T1000 (cell line): ENCODE measurements at places on chromosomes 5 and 9.

DNA sequence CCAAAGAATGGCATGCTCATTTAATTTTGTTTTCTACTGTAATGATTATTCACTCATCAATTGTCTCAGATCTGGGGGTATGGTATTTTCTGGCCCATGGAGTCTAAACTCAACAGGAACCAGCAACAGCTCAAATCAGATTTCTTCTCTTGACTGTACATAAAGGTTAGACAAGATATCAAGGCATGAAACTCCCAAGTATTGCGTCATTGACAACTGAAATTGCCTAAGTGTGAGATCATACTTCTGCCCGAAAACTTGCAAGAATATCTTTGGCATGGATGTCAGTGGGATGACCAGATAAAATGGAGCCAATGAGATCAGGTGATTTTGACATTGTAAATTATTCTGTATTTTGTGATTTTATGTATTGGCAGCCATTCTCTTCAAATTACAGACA, 141.7 kb upstream of the STK32A start:
- DNase-seq: no peak

DNA sequence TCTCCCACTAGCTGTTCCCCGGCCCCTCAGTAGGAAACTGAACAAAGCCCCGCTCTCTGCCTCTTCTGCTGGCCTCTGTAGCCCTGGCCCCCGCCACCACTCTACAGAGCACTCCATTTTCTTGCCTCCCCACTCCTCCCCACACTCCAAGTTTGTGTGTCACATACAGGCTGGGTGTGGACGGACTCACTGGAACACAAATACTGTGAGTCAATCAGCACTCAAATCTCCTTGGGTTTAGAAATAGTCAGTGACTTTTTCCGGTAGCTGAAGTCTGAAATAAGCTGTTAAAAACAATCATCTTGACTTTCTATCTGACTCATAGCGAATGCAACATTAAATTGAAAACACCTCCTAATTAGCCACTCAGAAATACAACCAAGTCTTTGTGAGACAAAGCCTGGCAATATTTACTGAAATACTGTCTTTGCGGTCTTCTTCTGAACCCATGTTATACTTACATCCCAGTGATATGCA, 122.5 kb downstream of the LHFPL2 start:
- no peak for DNase-seq

DNA sequence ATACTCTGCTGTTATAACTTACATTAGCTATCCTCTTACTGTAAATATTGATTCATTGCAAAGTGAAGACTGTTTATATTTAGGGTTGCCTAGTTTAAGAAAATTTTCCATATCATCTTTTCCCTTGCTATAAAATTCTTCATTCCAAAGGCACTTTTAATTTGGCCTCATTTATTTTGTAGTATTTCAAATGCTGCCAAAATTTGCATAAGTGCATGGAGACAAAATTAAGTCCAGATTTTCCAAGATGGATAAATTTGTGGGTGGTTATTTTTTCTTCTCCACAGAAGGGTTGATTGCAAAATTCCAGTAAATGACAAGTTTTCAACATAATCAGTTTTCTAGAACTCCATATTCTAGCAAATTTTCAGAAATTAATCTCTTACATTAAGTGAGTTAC, 141.5 kb upstream of the MTAP start:
- no peak for DNase-seq

- DNase-seq: no peak
Measured at GRCh38 chr9:99030092-99030511, 74.8 kb upstream of the TGFBR1 start.

GRCh38 chr5:171795381-171795780, 9.8 kb downstream of the SMIM23 start:
- DNase-seq: no peak

GRCh38 chr9:131432597-131433301, 38.9 kb downstream of the PRRC2B start:
- no peak for DNase-seq

DNA sequence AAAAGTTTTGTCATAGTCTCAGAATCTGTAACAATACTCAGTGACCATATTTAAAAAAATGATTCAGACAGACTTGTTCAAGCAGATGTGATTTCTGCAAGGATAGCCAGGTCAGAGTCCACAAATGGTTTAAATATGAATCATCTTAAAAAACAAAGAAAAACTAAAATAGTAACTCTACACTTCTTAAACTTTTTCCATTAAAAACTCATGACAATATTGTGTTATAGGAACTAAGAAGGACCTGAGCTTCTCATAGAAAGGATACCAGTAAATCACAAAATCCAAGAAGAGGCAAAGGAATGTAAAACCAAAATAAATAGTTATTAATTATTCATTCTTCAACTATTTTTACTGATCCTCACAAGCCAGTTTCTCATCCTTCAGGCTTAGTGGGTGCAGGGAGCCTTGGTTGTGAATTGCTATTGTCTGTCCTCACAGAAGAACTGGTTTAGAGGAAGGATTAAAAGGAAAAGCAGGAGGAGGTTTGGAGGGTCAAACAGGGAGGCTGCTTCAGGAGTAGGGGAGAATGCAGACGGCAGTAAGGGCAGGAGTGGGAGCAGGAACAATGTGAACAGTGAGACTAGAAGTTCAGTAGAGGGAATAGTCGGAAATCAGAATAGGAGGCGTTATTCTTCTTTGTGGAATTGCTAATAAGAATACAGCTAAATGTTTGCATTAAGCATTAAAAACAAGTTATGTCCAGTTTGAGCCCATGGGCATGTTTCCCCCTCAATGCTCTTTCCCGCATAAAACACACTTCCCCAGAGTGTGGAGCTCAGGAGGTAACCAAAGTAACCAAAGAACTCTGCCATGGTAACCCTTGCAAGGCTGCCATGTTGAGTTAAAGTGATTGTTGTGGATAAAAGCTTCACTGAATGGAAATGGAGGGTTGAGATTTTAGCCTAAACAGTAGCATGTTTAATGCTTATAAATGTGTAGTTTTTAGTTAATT, 110.7 kb downstream of the CCDC192 start:
- no peak for DNase-seq

DNA sequence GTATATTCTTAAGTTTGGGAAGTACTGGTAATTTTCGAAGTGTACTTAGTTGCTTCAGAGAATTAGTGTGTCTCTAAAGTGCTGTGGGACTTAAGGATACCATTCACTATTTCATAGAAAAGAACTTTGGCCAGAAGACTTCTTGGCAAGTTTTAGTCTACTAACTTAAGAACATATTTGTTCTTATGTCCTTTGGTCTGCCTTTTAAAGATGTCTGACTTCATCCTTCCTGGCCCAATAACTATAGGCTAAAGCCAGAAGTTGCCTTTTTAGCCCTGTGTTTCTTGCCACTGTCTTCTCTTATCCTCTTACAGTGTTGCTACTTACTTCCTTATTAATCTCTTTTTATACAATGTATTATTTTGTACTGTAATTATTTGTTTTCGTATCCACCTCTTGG, 6.3 kb downstream of the RBM27 start:
- DNase-seq: no peak

GRCh38 chr9:82865524-82865923, 197.4 kb downstream of the RASEF start:
- no peak for DNase-seq

DNA sequence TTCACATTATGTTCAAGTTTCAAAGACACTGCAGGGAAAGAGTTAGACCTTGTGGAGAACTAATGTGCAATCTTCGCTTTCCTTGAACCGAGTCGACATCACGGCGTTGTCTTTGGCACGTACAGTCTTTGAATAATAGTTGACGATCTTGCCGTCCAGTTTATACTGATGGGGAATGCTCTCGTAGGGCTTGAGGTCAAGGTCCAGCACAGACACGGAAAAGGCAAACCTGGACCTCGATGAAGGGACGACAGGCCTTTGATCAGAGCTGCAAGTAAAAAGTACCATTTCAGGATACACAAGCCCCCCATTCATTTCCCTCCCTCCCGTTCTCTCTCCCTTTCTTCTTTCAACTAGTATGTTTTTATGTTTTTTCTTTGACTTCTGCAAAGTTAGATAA, 54.1 kb downstream of the IPPK start:
- no peak for DNase-seq

DNA sequence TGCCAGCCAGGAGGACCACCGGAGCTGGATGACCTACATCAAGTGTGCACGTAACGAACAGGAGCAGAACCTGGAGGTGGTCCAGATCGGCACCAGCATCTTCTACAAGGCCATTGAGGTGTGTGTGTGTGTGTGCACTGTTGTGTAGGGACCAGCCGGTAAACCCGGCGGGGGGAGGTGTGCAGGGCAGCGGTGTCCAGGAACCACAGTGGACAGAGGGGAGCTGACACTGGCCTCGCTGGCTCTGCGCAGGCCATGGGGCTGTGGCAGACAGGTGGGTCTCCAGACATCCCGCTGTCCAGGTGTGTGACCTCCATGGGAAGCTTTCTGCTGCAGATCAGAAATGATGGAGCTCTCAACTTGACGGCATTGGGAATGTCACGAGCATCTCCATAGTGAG, 3.8 kb downstream of the PRDM12 start:
- no peak for DNase-seq

DNA sequence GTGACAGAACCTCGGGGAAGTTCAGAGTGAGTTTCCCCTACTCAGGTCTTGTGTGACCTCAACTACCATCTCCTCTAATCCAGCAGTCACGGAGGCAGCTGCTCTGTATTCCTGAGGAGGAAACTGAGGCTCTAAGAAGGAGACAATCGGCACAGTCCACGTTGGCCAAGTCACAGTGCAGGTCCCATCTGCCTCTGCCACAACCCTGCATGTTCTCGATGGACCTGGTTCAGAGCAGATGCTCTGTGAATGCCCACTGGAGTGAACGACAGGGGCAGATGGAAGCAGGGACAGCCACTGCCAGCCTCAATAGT, 722 bp upstream of the ERGIC1 start:
- no peak for DNase-seq

GRCh38 chr5:75335952-75336614, 937 bp upstream of the HMGCR start:
- DNase-seq: no peak

DNA sequence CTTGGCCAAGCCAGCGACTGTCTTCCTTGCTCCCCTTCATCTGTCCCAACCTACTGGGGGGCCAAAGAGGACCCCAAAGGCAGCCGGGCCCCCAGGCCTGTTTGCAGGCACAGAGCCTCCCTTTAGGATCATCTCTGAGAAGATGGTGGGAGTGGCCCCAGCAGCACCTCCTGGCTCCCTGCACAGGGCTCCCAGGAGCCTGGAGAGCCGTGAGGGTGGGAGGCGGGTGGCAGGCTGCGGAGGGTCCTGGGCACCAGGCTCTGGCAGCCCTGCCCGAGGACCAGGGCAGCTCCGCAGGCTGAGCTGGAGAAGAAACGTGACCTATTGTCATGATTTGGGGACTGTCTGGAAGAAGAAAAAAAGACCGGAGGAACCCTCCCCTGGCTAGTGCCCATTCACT, 33.4 kb downstream of the ASS1 start:
- DNase-seq: no peak

- no peak for DNase-seq
Measured at GRCh38 chr5:92635001-92635461, 946.0 kb downstream of the NR2F1-AS1 start.

GRCh38 chr9:135174981-135175380, 87.5 kb downstream of the OLFM1 start:
- no peak for DNase-seq
